ENCODE measurements at places on chromosomes 6 and 20. TPM values are rescaled to one million over a fixed set of nuclear protein-coding genes. Genes with fewer than 3 reads are reported as not detected.

DNA sequence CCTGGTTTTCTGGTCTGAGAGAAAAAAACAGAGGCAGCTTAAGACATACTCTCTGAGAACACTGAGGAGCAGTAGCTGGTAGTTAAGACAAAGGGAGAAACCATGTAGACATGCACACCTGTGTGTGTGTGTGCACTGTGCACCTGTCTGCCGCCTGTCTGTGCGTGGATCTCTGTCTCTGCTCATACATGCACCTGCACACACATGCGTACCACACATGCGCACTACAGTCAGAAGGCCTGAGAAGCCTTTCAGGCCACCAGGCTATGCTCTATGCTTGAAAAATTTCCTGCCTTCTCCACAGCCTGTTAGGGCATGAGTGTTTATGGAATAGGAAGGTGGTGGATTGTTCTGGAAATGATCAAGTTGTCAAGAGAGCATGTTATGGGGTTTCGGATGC, 103.5 kb downstream of the CDH4 start:
- DNase-seq, result no peak

DNA sequence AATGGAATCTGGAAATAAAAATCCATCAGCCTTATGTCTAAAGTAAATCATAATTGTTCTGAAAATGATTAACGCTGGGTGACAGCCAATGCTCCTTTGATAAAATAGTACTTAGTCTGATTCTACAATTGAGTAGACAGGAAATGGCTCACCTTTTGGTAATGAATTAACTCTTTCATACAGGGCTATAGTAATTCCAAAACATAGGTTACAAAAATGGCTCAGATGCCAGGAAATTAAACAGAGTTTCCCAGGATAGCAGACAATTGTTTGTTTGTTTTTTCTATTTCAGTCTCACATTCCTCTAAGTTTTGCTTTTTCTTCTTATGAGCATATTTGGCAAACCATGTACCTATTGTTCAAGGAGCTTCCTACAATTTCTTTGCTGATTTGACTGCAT, 257.2 kb upstream of the EPHA7 start:
- no peak for DNase-seq

- no peak for DNase-seq
Observed at GRCh38 chr20:19718880-19719279, 39.2 kb upstream of the RIN2 start.

GRCh38 chr6:143746202-143747119, 68.7 kb downstream of the PHACTR2 start:
- DNase-seq, result peak; percentile 41

DNA sequence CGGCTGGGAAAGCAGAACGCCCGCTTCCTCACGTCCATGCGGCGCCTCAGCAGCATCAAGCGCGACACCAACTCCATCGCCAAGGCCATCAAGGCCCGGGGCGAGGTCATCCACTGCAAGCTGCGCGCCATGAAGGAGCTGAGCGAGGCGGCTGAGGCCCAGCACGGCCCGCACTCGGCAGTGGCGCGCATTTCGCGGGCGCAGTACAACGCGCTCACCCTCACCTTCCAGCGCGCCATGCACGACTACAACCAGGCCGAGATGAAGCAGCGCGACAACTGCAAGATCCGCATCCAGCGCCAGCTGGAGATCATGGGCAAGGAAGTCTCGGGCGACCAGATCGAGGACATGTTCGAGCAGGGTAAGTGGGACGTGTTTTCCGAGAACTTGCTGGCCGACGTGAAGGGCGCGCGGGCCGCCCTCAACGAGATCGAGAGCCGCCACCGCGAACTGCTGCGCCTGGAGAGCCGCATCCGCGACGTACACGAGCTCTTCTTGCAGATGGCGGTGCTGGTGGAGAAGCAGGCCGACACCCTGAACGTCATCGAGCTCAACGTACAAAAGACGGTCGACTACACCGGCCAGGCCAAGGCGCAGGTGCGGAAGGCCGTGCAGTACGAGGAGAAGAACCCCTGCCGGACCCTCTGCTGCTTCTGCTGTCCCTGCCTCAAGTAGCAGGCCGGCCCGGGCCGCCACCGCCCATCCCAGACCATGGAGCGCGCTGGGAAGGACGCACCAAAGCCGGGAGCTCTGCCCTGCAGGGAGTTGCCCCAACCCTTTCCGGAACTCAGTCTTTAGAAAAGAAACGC, 36.7 kb downstream of the STX11 start:
- DNase-seq, result no peak

- no peak for DNase-seq
Observed at GRCh38 chr20:30286157-30286556, 971.3 kb upstream of the DEFB115 start.

DNA sequence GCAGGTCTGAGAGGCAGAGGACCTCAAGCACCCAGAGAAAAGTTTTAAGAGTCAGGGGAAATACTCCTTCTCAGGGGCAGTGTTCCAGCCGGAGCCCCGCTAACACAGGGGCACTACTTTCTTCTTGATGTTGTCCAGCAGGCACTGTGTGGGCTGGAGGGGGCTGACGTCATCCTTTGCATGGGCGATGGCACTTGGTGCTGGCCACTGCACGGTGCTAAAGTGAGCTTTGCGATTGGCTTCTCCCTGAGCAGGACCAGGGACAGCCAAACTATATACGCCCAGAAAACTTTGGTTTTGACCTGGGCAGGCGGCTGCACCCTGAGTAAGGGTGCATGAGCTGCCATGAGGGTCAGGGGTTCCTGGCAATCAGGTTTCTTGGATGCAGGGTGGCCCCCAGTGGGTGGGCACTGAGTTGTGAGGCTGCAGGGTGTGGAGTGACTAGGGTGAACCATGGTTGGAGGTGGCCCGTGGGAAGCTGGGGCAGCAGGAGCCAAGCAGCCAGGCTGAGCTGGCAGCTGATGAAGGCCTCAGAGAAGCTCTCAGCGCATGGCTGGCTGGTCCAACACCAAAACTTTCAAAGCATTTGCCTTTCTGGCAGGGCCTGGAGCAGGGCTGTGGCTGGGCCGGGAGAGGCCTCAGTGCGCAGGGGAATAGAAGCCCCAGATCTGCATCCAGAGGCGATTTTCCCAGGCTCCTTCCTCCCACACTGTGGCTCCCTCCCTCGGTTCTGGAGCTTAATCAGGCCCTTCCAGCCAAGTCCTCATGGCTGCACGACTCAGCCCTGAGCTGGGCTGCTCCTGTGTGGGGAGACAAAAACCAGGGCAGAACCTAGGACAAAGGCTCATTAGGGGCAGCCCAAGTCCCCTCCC, 18.3 kb downstream of the MRPS18A start:
- DNase-seq, result peak; percentile 43

DNA sequence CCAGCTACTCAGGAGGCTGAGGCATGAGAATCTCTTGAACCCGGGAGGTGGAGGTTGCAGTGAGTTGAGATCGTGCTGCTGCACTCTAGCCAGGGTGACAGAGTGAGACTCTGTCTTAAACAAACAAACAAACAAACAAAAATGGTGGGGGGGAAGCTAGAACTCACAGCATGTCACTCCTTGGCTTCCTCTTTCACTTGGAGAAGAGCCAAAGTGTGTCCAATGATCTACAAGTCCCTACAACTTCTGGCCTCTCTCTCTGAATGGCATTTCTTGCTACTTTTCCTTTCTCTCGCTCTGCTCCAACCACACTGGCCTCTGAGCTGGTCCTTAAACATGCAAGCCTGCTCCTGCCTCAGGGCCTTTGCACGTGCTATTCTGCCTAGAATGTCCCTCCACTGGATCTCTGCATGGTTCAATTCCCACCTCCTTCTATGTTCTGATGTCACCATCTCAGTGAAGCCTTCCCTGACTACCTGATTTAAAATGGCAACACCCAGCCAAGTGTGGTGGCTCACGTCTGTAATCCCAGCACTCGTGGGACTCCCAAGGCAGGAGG, 8.1 kb downstream of the TLDC2 start:
- no peak for DNase-seq

- DNase-seq, result no peak
Observed at GRCh38 chr6:5034328-5034727, 30.5 kb upstream of the RPP40 start.

- no peak for DNase-seq
Observed at GRCh38 chr6:165186041-165186440, 123.4 kb downstream of the C6orf118 start.

DNA sequence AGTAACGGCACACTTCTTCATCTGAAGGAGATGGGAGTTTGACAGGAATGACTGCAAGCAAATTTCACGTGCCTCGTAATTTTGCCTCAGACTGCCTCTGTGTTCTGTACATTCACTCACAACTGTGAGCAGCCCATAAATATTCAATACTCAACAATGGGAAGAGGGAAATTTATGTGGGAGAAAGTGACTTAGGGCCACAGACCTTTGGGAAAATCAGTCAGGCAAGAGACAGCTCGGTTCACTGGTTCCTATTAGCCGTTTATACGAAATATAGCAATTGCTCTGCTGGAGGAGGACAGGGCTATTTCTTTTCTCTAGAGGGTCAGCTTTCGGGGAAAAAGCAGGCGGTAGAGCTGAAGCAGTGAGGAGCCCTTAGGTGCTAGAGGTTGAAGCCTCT, 28.0 kb downstream of the OPN5 start:
- DNase-seq, result no peak

GRCh38 chr6:116714296-116714695, 33.3 kb downstream of the KPNA5 start:
- DNase-seq, result no peak

DNA sequence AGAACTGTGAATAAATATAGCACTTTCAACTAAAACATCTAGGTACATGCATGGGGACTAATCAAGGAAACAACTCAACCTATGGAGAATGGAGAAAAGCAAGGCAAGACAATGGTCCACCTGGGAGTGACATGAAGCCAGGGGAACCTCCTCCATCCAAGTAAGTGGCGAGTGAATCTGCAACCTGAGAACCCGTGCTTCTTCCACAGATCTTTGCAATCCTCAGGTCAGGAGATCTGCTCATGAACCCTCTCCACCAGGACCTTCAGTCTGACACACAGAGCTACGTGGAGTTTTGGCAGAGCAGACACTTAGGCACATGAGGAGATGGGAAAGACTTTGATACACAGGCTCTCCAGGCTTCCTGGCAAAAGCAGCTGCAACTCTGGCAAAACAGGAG, 58.8 kb upstream of the KHDRBS2 start:
- no peak for DNase-seq

DNA sequence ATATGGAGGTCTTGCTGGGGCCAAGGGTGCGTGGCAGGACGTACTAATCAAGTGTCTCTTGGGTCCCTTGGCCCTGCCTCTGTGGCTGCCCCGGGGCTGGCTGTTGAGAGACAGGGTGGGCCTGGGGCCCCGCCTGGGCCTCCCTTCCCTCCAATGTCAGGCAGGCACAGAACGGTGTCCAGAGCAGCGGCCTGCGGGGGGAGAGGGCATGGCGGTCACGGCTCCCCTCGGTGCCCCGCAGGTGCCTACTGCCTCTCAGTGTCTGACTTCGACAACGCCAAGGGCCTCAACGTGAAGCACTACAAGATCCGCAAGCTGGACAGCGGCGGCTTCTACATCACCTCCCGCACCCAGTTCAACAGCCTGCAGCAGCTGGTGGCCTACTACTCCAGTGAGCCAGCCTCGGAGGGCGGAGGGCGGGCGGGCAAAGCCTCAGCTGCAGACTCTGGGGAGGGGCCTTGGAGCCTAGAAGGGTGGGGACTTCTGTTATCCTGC, 50.0 kb downstream of the SRC start:
- no peak for DNase-seq

DNA sequence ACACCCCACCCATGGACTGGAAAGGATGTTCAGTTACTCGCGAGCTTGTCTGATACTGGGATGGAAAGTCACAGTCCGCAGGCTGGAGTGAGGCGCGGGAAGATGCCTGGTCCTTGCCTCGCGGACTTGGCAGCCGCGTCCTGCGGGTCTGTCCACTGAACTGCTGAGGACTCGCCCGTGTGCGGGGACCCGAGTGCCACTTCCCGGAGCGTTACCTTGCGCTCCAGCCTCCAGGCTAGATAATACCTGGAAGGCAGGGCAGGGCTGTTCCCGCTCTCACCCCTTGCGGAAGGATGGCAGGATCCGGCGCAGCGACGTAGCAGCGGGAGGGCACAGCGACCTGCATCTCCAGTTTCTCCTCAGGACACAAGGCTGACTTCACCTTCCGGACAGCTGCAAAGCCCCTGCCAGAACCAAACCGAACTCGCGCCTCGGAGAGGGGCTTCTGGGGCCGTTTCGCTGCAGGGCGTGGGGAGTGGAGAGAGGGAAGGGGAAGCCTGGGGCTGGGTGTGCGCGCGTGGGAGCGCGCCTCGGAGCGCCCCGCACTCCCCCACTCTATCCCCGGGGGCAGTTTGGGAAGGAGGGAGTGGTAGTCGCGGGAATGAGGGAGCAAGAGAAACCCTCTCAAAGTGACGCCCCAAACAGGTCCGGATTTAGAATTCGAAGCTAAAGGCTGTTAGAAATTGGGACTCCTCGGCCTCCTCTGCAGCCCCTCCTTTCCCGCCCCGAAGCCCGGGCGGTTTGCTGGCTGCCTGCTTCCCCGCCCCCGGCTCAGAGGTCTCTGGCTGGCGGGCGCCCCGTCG, at the start of gene KCNQ5:
TSS of gene KCNQ5 (plus strand) at position 774 of the 803 bp plus-strand sequence.
- no peak for DNase-seq

GRCh38 chr20:24786111-24786495, 163.0 kb upstream of the CST7 start:
- no peak for DNase-seq

GRCh38 chr20:5590899-5591298, 159.3 kb upstream of the SHLD1 start:
- no peak for DNase-seq

GRCh38 chr6:54697424-54697823, 149.1 kb upstream of the FAM83B start:
- no peak for DNase-seq

DNA sequence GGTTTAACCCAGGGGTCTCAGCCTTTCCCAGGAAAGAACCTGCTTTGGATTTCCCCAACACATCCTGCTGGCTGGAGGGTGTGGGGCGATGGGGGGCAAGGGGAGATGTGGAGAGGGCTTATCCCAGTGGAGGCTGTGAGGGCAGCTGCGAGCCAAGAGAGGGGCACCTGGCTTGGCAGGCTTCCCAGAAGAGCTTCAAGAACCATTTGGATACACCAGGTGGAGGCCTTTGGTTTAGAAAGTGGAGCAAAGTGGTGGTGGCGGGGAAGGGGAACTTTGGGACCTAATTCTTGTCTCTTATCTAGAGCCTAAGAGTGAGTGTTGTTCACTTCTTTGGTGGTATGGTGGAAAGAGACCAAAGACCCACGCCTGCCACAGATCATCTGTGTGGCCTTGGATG, 12.4 kb downstream of the CD40 start:
- DNase-seq, result no peak

- DNase-seq, result no peak
Observed at GRCh38 chr6:112912416-112913101, 565.4 kb downstream of the RFPL4B start.

GRCh38 chr6:11822346-11822745, 43.7 kb upstream of the ADTRP start:
- DNase-seq, result no peak

The ABRACL gene
- total RNA-seq, result 64.7 TPM

The NFS1 gene
- 45.1 TPM for total RNA-seq

The ADTRP gene
- total RNA-seq, result 79.9 TPM

The PTCRA gene
- total RNA-seq, result not detected

The MPIG6B gene
- 0.57 TPM for total RNA-seq

The MEP1A gene
- total RNA-seq, result 207 TPM

The ADGB gene
- 0.72 TPM for total RNA-seq

The CYP21A2 gene
- total RNA-seq, result 3.3 TPM

The RUNX2 gene
- 2.6 TPM for total RNA-seq

The TCP11 gene
- total RNA-seq, result not detected

The PGC gene
- 1.7 TPM for total RNA-seq

The LZTS3 gene
- 7.9 TPM for total RNA-seq

The VSX1 gene
- total RNA-seq, result not detected

The CGA gene
- total RNA-seq, result not detected

The RAD21L1 gene
- not detected for total RNA-seq

The CALHM6 gene
- 6.2 TPM for total RNA-seq
